Stimulated activated CD4-positive, alpha-beta T cell treated with anti-CD3 and anti-CD28 coated beads, Interleukin-2, amount 100 ng/mL, for 24 hours (primary cell): ENCODE measurements at places on chromosomes 12 and 14.

DNA sequence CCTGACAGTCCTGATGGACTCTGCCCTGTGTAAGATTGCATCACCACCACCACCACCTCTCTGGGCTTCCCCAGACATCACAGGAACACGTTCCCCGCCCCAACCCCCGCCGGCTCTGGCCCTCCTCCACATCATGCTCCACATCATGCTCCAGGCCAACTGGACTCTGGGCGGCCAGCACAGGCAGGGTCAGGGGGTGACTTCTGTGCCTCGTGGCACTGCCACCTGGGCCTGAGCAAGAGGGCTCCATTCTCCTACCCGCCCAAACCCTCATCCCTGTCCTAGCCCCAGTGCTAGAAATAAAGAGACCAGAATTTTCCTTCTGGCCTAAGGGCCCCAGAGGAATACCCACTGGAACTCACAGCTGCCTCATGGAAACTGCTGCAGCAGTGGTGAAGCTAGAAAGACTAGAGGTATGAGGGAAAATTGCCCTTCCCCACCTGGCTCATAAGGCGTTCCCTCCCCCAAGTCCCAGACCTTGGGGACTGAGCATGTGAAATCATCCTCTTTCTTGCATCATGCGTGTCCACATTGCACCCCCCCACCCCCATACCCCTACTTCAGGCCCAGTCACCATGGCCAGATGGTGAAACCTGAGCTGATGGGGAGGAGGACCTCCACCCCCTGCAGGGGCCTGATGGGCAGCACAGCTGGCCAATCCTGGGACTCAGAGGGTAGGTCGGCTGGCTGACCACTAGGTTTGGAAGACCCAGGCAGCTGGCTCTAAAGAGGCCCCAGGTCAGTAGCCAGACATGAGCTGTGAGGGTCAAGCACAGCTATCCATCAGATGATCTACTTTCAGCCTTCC lies at the start of gene INHBE:
TSS of gene INHBE (plus strand) at position 742 of the 808 bp plus-strand sequence. CDS start 230 bp downstream, outside the sequence.
- no peak for DNase-seq

- DNase-seq = no peak
These were observed 671.3 kb upstream of the TBX3 start for GRCh38 chr12:115355301-115355700.

DNA sequence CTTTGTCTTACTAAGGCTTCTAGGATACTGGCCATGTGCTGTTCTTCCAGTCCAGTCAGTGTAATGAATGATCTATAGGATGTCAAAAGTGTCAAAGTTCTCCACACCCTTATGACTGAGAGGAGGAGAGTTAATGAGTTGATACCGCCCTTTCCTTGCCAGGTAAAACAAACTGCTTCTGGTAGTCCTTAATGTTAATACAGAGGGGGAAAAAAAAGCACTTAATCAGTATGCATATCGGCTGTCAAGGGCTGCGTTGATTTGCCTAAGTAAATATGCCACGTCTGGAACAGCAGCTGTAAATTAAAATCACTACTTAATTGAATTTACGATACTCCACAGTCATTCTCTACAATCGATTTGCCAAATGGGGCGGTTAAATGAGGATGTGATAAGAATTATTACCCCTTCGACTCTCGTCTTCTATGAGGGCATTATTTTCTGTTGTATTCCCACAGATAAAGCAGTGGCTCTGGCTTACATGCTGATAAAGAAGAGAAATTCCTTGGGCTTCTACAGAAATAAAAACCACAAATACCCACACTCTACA lies 416.0 kb downstream of the KCNH5 start:
- no peak for DNase-seq

DNA sequence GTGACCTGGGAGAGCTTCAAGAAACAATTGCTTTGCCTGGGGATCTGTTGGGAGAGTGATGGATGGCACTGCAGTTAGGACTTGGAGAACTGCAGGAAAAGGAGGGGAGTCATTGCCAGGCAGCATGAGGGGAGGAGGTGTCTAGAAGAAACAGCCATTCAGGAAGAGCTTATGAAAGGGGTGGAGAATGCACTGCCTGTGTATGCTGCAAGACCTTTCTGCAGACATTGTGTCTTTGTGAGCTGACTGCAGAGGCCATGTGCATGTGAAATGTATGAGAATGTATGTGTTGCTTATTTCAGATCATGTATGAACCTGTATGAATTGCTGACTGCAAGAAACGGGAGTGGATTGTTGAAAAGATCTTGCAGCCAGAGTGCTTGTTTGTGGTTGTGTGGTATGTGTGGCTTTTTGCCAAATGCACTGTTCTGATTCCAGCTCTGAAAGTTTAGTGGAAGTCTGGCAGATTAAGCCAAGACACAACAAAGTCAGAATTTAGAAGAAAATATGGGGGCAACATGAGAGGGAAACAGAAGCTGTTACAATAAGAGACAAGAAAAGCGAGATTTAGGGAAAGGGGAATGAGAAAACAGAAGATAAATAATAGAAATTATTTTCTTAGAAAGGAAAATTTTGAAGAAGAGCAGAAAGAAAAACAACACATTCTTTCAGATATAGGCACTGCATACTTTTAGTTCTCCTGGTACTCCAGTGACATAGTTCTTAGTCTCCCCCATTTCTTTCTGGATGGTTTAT lies 9.8 kb upstream of the RIMKLB start:
- DNase-seq = no peak

DNA sequence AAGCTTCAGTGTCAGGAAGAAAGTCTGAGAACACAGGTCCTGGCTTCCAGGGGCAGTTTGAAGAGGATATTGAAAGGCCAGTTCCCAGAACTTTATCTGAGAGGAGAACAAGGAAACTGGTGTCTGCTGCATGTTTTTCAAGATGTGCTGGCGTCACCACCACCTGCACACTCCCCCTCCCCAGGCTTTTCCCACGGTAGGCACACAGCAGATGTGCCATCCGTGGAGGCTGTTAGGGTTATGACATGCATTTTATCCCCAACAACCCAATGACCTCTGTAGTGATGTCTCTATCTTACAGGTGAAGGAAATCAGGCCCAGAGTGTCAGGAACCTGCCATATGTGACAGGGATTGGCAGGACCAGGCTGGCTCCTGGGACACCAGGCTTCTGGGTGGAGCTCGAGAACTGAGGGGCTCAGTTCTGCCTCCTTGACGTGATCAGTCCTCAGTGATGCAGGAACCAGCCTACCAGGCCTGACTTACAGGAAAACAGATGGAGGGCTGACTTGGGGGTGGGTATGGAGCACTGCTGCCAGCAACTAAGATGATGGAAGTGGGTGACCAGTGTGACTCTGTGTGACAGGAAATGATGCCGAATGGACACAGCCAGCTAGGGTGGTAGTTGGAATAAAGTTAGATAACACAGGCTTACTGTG lies 16.8 kb downstream of the SLC25A47 start:
- DNase-seq = peak; percentile 6

GRCh38 chr12:92300777-92301176 lies 155.1 kb upstream of the BTG1 start:
- DNase-seq = no peak

DNA sequence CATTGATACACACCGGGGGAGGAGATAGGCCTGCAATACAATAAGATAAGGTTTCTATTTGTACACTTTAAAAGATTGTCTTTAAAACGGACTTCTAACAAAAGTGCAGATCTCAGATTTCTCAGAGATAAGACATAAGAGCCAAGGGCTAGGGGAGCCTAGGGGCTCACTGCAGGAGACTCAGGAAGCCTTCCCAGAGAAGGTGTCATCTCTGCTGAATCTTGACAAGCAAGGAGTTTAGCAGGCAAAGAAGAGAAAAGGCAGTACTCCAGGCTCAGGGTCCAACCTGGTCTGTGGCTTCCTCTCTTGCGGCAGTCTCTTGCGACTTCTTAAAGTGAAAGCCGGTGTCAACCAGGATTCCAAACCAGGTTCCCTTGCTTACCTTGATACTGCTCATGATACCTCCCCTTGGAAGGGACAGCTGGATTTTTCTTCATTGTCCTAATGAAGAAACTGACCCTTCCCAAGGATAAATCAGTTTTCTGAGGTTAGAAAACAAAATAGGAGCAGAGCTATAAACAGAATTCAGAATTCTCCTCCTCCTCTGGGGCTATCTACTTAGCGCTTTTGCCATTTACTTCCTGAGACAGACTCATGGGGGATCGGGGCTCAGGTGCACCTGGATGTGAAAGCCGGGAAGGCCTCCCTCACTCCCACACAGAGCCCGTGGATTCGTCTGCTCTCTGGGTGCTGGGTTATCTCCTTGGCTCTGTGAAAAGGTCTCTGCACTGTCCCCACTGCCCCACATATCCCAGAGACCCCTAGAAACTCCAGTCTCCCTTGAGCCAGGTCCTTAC lies 1.7 kb upstream of the SCNN1A start:
- DNase-seq = no peak

- DNase-seq = no peak
These were observed 2.8 kb upstream of the SIX1 start for GRCh38 chr14:60651796-60652673.

DNA sequence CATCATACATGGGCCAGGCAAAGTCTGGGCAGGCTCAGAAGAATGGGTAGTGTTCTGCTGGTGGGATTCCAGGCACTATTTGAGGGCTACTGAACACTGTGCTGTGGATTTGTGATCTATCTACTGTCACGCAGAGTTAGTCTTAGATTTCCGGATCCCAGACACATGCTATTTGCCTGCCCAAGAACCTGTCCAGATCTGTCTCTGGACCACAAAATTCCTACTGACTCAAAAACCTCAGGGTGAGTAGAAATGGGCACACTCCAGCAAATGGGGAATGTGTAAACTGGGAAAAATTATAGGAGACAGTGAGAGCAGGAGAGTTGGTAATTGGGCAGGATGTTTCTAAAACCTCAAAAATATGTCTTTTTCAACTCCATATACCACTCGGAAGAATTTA lies 129.9 kb downstream of the GALC start:
- DNase-seq = no peak

DNA sequence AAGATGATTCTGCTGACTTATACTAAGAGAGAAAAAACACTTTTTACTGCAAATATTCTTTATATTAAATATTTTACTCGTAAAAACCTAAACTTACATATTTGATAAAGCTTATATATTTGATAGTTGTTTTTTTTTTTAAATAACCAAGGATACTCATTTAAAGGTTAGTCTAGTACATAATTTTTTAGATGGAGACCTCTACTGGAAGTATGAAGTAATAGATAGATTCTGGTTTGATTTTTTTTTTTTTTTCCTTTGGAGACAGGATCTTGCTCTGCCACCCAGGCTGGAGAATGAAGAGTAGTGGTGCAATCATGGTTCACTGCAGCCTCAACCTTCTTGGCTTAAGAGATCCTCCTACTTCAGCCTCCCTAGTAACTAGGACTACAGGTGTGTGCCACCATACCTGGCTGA lies 16.4 kb downstream of the ARID2 start:
- no peak for DNase-seq

DNA sequence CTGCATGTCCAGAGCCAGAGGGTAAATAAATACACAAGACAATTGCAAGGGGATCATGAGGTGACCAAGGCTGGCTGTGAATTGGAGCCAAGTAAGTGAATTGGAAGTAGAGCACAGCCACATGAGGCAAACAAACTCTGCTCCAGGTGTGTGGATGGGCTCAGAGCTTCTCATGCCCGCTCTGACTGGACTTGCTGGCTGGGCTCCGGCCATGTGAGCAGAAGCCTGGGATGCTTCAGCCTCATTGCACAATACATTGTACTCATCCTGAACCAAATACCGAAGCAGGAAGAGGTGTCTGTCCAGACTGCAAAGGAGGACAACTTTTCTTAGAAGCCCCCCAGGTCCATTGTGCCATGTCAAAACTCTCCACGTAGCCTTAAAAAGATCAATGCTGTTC lies 193.0 kb downstream of the TTC8 start:
- DNase-seq = no peak

DNA sequence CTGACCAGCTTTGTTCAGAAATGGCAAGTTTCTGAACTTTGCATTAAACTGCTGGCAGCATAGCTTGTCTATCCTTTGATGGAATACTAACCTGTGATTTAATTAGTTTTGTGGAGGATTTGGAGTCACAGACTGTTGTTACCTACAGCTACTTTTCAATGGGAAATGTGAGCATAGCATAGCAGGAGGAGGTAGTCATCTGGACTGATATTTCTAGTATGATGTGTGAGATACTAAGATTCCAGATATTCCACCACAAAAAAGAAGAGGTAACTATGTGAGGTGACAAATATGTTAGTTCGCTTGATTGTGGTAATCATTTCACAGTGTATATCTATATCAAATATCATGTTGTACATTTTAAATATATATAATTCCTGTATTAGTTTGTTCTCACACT lies 833.0 kb downstream of the SLC6A15 start:
- no peak for DNase-seq

DNA sequence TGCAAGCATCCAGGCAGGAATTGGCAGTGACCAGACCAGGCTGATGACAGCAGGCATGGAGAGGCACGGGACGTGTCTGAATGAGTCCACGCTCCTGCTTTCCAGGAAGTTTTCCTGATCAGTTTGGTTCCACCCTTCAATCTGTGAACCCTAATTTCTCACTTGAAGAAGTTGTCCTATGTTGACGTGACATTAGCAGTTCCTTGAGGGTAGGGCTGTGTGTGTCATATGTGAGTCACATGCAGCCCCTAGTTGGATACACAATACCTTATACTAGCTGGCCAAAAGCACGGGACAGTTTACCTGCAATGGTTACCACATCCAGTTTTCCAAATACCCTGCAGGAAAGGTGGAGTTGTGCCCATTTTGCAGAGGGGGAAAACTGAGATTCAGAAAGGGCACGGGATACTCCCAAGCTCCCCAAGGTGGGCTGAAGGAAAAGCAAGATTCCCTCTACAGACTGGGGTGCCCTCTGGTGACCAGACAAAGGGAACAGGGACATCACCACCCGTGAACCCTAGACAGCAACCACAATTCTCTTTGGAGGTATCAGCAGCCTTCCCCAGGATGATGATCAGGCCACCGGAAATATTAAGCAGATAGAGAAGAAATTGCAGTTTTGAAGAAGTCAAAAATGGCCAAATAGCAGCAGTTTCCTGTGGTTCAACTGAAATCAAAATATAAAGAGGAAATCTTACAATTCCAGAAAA lies 194.5 kb downstream of the PHETA1 start:
- no peak for DNase-seq

DNA sequence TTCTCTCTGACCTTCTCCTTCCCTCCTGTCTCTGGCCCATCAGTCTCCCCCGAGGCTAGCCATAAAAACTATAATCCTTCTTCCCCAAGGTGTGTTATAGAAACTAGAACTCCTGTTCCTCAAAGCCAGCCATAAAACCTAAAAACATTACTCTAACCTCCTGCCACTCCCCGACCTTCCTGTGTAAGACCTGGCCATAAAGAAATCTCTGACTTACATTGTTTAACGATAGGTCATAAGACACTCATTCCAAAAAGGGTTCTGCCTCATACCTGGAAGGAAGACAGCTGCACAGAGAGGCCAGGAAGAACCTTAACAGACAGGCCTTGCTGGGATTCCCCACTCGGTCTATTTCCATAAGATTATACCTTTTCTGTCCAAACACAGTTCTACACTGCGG lies 70.9 kb upstream of the EEA1 start:
- DNase-seq = no peak

- no peak for DNase-seq
These were observed 72.6 kb downstream of the BBS10 start for GRCh38 chr12:76275511-76276093.

- DNase-seq = no peak
These were observed 10.9 kb downstream of the DCP1B start for GRCh38 chr12:1993341-1993740.
